ENCODE measurements at places on chromosomes 5 and 9.

GRCh38 chr5:73446631-73447529 is 1.7 kb downstream of the FOXD1 start:
- no peak for DNase-seq

GRCh38 chr9:3758816-3759576 is 233.2 kb upstream of the RFX3 start:
- DNase-seq: no peak

DNA sequence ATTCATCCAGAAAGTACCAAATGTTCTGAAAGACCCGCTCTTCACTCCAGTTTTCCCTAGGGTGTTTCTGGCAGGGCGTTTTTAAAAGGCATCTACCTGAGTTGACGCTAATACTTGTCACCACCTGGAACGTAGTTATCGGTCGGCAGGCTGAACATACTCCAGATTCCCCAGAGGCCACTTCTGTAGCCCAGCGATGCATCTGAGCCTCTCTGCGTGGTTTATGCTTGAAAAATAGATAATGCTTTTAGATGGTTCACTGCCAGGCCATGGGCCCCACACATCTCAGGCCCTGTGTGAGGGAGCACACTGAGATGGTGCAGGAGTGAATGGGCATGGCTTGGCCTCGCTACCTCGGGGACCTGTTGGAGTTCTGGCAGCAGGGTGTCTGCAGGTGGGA is 33.0 kb upstream of the NCS1 start:
- DNase-seq: no peak

DNA sequence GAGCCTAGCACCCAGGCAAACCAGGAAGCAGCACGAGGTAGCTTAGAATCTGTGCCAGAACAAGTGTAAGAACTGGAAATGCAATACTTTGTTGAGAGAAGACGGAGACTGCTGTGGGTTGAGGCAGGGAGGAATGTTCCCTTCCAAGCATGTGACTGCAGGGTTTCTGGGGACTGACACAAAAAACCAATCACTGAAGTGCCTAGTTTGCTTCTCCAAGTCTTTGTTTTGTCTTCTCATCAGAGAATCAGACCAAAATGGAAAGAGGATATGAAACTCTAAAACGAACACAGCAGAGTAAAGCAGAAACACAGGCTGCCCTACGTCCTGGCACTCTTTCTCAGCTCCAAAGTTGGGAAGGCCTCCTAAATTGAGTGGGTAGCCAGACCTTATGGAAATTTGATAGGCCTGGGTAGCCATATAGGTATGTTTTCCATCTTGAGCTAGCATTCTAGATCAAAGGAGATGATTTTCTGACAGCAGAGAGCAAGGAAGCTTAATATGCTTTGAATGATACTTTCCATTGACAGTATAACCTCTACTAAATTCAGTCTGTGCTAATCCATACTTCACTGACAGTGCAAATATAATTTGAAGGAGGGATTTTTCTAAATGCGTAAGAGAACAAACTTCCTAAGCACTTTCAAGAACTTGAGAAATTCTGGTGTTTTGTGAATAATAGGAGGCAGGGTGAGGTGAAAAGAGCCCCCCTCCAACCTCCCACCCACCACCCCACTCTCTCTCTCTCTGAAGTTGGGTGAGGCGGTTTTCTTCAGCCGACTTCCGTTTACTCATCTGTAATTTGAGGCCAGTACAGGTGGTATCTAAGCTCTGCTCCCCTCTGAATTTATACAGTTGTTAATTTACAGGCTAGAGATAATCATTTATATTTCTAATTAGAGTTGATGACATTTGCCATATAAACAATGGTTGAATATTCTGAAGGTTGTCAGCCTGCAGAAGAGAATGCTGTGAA is 5.5 kb downstream of the ADRB2 start:
- no peak for DNase-seq

- DNase-seq: no peak
These were observed 11.7 kb downstream of the RAD23B start for GRCh38 chr9:107294756-107295155.

DNA sequence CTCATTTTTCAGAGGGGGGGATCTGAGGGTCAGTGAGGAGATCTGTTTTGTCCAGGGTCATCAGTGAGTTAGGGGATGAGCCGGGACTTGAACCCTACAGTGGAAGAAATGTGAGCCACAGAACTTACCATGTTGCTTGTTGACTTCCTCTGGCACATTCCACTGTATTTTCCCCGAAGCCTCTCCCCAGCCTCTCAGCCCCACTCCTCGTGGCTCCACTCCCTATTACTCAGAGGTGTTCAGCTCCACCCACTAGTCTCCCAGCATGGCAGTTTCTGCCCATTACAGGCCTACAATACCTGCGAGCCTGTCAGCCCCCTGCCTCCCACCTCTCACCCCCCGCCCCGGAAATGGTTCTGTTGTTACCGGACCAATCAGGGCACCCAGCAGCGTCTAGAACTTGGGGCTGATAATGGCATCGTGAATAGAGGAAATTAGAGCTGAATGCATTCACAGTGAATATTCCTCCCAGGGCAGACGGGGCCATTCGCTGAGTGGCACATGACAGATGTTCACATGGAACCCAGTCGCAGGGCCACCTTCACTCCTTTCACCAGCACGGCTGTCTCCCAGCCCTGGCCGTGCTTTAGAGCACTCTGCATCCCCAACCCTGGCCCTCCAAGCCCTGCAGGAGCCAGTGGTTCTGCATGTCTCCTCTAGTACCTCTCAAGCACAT is 81.6 kb downstream of the KCNIP1 start:
- no peak for DNase-seq

DNA sequence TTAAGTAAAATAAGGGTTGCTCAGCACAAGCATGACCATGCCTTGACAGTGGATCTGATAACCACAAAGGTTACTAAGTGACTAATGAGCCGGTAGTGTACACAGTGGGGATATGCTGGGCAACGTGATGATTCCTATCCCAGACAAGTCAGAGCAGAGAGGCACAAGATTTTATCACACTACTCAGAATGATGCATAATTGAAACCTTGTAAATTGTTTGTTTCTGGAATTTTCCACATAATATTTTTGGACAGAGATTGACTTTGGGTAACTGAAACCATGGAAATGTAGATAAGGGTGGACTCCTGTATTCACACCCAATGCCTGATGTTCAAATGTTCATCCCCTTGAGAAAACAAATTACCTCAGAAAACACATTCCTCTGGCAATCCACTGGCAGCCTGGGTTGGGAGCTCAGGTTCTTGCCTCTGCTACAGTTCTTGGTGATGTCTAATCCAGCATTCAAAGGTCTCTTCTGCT is 16.2 kb upstream of the ERAP1 start:
- no peak for DNase-seq

- DNase-seq: no peak
These were observed 30.1 kb downstream of the ARRDC3 start for GRCh38 chr5:91352831-91353695.

GRCh38 chr9:38355517-38356120 is 36.9 kb upstream of the ALDH1B1 start:
- no peak for DNase-seq

- DNase-seq: no peak
These were observed 19.0 kb downstream of the NEURL1B start for GRCh38 chr5:172659909-172660628.

DNA sequence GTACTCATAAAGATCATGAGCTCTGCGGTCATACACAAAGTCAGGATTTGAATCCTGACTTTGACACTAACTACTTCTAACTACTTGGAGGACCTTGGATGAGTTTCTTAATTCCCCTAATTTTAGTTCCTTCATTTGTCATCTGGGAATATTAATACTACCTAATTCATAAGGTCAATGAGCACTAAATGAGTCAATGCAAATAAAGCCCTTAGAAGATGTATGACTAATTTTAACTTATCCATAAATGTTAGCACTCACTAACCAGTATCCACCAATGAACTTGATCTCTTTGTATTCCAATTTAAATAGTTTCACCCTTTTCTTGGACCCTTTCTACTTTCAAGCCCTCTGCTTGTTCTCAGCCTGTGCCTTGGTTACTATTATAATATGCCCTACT is 1106.4 kb downstream of the CDH18 start:
- DNase-seq: no peak

- DNase-seq: no peak
These were observed 211.3 kb downstream of the DCP2 start for GRCh38 chr5:113187906-113188305.

GRCh38 chr9:38251036-38251860 is 141.3 kb upstream of the ALDH1B1 start:
- no peak for DNase-seq

DNA sequence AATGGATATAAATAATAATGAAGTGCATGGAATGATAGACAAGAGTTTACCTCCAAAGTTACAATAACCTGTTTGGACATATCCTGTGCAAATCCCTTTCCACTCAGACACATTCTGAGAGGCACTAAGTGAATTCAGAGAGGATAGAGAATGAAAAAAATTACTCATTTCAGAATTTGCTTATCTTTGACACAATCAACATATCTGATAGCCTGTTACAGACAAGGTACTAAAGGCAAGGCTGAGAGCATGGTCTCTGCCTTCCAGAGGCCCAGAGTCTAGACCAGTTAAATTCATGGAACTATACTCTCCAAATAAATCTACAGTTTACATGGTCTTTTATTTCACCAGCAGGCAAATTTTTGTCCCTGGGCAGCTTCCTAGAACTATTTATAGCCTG is 371.8 kb upstream of the PTGER4 start:
- DNase-seq: no peak

GRCh38 chr5:9599391-9599790 is 30.8 kb downstream of the TAS2R1 start:
- no peak for DNase-seq

- no peak for DNase-seq
These were observed 801.4 kb downstream of the BRINP1 start for GRCh38 chr9:118567861-118568260.

DNA sequence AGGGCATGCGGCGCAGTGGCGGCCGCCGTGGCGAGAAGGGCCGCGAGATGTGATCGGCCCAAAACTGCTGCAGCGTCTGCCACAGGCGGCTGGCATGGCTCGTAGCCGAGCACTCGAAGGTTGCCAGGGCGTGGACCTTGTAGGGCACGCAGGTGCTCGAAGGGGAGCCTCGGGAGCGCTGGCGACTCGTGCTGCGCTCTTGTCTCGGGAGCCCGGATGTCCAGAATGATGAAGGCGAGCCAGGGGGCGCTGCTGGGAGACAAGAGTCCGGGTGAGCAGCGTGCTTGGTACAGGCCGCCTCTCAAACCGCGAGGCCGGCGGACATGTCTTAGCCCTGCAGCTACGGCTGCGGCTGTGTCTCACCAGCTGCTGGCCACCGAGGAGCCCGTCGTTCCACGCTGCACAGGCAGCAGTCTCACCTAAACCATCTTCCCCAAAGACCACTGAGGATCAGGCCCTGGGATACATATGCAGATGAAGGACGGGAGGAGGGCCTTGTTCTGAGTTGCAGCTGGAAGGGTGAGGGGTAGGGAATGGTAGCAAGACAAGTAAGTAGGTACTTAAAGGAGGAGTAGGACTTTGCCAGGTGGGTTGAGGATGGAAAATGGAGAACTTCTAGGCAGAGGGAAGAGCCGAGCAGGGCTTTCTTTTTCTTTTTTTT is 1.7 kb downstream of the CBY3 start:
- peak; percentile 68 for DNase-seq

DNA sequence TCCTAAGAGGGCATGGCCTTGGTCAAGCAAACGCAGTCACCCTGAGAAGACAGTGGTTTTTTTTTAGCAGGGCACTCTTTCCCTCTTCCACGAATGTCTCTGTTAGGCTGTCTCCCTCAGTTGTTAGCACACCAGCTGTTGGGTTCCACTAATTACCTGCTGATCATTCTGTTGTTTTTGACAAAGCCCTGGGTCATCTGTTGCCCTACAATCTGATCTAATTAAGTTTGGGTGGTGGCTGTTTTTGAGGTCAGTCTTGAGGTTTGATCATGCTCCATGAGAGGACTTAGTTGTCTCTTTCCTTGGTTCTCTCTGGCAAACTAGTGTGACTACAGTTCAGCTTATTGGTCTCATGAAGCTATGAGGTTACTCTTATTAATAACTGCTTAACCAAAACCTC is 5.0 kb upstream of the PTPDC1 start:
- DNase-seq: no peak

DNA sequence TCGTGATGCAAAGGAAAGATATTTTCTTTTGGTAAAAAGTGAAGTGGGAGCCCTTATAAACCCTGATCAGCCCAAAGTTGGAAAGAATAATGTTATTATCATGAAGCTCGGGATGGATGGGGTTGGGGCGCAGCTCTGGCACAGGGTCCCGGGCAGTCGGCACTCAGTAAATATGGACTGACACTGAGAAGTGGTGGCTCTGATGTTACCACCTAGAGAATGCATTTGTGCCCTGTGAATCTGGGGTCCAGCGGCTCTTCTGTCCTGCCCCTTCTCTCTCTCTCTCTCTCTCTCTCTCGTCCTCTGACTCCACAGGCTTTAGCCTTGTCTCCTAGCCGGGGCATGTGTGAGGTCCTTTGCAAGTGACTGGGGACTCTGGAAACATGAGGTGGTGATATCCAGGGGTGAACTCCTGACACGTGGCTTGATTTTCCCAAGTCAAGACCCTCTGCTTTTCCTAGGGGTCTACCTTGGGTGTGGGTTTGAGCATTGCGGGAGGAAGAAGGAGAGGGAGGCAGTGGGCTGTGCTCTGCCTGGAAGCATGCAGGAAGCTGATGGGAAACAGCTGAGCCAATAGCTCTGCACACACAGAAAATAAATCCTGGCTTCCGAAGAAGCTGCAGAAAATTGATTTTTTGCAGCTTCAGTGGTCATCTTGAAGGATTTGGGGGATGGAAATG is 162.7 kb downstream of the MACROH2A1 start:
- DNase-seq: no peak

DNA sequence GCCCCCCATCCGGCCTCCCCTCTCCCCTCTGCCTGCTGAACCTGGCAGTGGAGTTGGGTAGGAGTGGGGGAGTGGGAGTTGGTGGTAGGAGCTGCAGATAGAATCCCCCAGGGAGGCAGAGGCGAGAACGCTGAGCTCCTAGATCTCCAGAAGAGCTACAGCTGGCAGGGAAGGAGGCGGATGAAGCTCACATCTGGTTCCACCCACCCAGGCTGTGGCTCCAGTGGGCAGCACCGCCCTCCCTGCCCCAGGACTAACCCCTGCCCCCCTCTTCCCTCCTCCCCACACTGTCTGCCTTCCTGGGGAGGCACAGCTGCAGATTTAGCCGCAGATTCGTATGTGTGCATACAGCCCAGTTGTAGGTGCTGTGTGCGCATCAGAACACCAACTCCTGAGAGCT is 34.2 kb downstream of the C9orf50 start:
- no peak for DNase-seq

DNA sequence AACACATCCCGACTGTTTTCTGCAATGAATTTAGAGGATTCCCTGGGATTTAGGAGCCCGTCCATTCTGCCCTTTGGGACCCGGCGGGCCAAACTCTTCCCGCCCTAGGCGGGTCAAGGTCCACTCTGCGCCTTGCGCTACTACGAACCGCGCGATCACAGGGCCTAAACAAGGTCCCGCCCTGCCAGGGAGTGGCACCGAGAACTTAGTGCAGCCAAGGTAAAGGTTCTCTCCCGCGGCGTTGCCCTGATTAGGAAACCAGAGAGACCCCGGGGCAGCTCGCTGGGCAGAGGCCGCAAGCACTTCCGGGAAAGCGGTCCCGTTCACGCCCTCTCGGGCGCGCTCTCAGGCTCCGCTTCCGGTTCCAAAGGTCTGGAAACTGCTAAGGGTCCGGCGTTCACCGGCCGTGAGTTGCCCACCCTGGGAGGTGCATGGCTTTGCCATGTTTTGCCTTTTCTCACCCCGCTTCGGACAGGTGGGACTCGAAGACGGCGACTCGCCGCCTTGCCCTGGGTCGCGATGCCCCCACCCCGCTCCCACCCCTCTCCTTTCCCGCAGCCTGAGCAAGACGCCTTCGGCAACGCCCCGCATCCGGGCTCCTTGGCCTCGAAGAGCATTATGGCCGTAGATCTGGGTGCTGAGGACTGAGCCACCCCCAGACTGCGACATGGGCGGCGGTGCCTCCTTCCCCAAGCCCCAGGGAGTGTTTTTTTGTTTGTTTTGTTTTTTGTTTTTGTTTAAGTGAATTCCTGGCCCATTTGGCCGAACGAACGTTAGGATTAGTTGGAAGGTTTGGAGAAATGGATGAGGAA is 23.4 kb downstream of the HNRNPK start:
- peak; percentile 59 for DNase-seq
